ENCODE measurements at places on chromosomes 11 and 22.

GRCh38 chr22:43113526-43114251 is 3.1 kb downstream of the BIK start:
- DNase-seq = no peak

GRCh38 chr11:126547161-126547560 is 191.7 kb downstream of the ST3GAL4 start:
- no peak for DNase-seq

DNA sequence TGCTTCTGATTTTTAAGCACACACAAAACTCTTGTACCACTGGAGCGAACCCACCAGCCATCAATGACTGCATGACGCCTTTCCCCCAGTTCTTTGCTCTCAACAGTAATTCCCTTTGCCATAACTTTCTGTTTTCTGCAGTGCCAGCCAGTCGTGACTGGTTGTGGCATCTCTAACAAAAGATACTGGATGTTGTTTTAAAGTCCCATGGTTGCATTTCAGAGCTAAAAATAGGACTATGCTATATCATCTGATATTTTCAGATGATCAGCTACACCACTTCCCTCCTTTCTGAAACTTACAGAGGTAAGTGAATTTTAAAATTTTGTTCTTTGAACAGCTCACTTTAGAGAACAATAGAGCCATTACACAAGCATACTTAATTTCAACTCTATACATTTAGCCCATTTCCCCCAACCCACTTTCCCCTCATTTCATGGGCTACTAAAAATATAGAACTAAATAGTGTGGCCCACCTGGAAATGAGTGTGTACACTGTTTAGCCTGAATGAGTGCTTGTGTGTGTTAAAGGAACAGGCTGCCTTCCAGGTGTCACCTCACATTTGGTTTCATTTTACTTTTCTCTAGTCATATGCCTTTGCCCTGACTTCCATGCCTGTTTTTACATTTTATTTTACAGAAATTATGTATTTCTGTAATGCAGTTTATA is 136.9 kb upstream of the ZC3H12C start:
- no peak for DNase-seq

DNA sequence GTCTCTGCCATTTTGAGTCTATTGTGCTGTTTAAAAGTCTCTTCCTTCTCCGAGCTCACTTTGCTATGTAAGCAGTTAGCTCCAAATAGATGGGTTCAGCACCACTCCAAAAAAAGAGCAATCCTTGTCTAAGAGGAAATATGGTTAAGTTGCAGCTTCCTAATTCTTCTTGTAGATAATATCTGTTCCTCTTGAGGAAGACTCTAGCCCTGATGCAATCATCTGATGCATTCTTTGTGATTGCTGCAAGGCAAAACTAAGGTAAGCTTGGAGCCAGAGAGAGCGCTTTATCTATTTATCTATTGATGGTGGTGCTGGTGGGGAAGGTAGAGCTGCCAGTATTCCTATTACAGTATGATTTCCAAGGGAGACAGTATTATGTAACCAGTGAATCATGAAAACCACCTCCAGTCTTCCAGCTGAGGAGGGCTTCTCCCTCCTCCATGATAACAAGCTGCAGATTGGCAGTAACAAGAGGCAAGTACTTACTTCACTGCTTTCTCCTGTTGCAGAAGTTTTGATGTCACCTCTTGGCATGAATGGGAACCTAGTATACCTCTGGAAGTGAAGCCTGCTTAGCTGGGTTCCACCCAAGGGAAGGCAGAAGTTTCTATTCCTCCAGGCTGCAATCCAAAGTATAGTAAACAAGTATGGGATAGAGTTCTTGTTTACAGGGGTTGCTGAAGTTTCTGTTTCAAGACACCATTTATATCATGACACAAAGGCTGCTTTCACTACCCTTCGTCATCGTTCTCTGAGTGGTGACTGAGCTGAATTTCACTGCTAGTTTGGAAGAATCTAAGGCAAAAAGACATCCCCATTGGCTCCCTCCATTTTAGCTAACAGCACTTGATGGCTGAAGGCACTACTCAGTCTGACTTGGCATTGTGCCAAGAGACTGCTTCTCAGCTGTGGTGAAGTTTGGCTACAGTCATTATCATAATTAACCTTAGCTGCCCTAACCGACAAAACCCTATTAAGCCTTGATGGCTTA is 49.7 kb downstream of the FDX1 start:
- no peak for DNase-seq

GRCh38 chr11:45816614-45817013 is 11.7 kb downstream of the SLC35C1 start:
- no peak for DNase-seq

- no peak for DNase-seq
These were observed 52.0 kb upstream of the PRSS23 start for GRCh38 chr11:86748296-86748695.

DNA sequence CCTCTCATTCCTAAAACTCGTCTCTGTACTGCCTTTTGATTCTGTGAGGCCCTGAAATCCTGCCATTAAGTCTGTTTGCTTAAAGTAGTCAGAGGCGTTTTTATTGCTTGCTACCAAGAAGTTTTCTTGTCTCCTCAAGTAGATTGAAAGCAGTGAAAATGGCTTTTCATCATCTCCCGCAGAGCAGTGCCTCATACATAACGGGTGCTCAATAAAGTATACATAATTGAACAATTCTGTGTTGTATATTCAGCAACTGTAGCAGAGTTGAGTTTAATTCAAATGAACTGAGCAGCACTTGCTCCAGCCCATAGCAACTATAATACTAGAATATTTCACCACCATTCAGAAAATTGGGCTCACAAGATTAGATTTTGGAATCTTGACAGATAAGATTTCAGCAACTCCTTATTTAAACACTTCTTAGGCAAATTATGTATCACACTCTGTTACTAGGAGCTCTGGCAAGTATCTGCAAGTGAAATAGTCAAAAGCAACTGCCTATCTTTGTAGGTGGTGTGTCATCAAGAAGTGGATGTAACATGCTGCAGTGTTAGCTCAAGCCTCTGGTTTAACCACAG is 20.0 kb downstream of the FIBIN start:
- DNase-seq = no peak

- no peak for DNase-seq
These were observed 14.1 kb downstream of the TNKS1BP1 start for GRCh38 chr11:57310630-57311086.

- DNase-seq = no peak
These were observed 22.7 kb upstream of the CD5 start for GRCh38 chr11:61079416-61080150.

DNA sequence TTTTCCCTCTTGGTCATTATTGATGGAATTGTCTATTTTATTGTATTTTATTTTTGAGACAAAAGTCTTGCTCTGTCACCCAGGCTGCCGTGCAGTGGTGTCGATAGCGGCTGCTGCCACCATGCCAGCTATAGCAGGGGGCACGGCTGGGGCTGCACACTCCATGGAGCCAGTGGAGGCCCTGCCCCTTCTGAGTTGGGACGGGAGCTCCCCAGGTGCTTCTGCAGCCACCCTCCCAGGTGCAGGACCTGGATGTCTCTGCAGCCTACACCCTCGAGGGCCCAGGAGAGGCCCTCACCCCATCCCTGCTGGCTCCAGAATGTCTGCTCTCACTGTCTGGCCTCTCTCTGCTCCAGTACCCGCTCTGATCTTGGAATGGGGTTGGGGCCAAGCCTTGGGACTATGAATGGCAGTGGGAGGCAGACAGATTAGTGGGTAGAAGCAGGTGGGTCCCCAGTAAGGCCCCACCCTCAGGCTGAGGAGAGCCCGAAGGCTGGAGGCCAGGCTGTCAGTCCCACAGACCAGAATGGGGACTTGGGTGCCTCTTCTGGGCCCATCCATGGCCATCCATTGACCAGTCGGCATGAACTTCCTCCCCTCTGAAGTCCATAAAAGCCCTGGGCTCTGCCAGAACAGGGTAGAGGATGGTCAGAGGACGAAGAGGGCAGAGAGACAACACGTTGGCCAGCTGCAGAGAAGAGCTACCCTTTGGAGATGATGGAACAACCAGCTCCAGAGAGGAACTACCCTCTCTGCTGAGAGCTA is 49.6 kb upstream of the ATXN10 start:
- no peak for DNase-seq

GRCh38 chr11:21814169-21814568 is 378.7 kb upstream of the ANO5 start:
- DNase-seq = no peak

DNA sequence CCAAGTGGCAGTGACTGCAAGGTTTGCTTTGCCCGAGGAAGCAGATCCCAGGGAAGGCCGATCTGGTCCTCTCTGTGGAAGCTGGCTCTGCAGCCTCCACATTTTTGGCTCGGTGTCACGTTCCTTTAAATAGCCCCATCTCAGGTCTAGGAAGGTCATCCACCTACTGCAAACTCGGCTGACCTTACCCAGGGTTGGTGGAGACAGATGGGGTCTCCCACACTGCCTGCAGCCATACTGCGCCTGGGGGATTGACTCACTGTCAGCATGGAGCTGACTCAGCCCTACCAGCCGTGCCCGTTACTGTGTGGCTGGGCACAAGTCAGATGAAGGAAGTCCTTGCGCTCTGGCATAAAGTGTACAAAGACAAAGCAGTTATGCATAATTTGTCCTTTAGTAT is 16.9 kb downstream of the CDPF1 start:
- no peak for DNase-seq

DNA sequence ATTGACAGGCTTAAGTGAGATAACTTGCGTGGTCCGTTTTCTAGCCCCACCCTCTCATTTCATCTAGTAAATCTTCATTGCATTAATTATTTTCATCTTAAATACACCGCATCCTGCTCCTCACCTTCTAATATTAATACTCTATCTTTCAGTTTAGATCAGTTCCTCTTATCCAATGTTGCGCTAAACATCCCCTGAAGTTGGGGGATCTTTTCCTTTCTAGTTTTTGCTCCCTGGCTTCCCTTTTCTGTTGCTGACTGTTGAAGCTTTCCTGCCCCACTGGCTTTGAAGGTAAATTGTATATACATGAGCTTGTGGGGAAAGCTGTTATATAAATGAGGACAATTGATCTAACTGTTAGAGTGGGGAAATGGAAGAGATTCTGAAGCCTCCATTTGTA is 7.2 kb downstream of the CAT start:
- no peak for DNase-seq

- no peak for DNase-seq
These were observed 720 bp upstream of the MPZL2 start for GRCh38 chr11:118264569-118265465.

GRCh38 chr22:32874976-32875375 is 73.5 kb downstream of the TIMP3 start:
- DNase-seq = no peak

DNA sequence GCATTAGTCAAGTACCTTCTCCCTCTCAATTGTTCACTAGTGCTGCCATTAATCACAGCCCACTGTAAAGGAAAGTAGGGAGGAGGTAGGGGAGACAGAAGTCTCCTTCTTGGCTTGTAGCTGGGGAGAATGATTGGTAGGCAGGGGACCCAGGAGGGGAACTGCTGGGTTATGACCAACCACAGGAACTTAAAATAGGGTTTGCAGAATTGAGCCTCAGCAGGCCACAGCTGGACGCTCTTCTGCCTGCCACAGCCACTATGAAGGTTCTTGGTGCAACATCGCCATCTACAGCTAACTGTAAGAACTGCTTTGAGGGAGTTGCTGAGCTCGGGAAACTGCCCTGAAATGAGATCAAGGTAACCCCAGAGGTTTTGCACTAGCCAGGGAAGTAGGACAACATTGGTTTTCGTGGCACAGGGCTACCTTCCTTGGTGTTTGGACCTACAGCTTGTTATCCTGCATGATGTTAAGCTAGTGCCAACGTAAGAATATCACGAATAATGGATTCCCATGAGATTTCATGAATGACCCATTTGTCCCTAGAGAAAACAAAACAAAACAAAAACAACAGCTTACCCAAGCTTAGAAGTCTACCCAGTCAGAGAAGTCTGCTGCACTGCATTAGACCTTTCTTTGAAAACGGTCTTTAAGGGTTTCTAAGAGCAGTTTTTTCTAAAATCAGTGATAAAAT is 787.1 kb upstream of the API5 start:
- no peak for DNase-seq

DNA sequence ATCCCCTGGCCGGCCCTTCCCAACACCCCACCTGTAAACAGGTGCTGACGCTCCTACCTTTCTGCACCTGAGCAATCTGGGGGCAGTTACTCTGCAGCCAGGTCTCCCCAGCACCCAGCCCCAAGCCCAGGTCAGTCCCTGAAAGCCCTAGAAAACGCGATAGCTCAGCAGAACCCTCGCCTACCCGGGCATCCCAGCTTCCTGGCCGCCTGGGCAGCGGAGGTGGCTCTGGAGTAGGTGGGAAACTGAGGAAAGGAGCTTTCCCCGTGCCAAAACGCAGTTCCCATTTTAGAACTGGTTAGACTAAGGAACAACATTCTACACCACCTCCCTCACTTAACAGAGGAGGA is 445 bp downstream of the SYTL2 start:
- DNase-seq = no peak

- DNase-seq = no peak
These were observed 123.0 kb downstream of the TRIM44 start for GRCh38 chr11:35785287-35786167.

DNA sequence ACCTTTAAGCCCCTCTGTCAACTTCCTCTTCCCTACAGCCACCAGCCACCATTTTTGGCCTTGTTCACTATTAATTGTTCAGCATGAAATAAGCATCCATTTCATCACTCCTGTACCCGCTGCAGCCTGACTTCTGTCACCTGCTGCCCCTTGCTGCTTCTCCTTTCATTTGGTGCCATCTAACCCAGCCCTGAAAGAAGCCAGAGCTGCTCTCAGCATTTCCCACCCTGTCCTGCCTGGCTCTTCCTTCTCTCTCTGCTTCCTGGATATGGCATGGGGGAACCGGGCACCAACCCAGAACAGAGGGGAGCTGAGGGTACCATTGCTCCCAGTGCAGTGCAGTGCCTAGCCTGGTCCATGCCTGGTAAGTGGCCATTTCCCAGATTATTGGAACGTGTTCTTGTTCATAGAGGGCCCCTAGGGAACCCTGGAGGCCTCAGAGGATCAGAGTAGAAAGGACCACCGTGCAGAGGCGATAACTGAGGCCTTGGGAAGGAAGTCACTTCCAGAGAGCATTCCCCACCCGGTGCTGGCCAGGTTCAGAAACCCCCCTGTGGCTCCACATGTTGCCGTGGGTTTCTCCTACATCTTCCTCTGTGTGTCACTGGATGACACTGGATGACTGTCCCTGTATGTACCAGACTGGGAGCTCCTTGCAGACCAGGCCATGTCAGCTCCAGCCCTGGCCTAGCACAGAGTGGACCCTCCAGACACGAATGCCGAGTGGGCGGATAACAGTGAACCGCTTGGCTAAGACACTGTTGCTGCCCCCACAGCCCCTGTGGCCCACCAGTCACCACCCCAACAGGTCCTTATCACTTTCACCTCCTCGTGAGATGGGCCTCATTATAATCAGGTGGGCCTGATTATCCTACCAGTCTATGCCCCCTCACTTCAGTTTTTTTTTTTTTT is 4.7 kb downstream of the YDJC start:
- DNase-seq = no peak

- DNase-seq = no peak
These were observed 5.5 kb downstream of the RAB3IL1 start for GRCh38 chr11:61911701-61912529.

- no peak for DNase-seq
These were observed 79.1 kb upstream of the WNT7B start for GRCh38 chr22:46055911-46056545.

Data from stimulated activated CD8-positive, alpha-beta memory T cell treated with anti-CD3 and anti-CD28 coated beads, Interleukin-15, amount 100 ng/mL, for 1 hour (primary cell).